ENCODE measurements at places on chromosomes 4 and X.

- DNase-seq: peak; percentile 39
These were observed 115.2 kb upstream of the LNX1 start for GRCh38 chr4:53706422-53707032.

DNA sequence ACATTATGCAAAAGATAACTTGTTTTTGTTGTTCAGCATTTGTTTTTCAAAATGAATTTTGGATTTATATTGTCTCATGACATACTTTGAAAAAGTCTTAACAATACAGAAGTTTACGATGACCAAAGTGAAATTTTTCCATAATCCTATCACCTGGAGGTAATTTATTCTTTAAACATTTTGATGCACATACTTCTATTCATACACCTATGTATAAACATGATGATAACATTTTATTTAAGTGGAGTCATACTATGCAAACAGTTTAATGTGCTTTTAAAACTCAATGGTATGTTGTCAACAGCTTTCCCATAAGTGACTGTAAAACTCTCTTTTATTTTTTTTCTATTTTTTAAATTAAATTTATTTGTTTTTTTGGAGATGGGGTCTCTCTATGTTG, 65.0 kb downstream of the STAG2 start:
- DNase-seq: no peak

GRCh38 chrX:15674514-15674840, 9.9 kb upstream of the CLTRN start:
- no peak for DNase-seq

GRCh38 chrX:47311932-47312774, 58.2 kb upstream of the ZNF157 start:
- peak; percentile 44 for DNase-seq

- DNase-seq: no peak
These were observed 8.0 kb downstream of the GASK1B start for GRCh38 chr4:158164768-158165213.

DNA sequence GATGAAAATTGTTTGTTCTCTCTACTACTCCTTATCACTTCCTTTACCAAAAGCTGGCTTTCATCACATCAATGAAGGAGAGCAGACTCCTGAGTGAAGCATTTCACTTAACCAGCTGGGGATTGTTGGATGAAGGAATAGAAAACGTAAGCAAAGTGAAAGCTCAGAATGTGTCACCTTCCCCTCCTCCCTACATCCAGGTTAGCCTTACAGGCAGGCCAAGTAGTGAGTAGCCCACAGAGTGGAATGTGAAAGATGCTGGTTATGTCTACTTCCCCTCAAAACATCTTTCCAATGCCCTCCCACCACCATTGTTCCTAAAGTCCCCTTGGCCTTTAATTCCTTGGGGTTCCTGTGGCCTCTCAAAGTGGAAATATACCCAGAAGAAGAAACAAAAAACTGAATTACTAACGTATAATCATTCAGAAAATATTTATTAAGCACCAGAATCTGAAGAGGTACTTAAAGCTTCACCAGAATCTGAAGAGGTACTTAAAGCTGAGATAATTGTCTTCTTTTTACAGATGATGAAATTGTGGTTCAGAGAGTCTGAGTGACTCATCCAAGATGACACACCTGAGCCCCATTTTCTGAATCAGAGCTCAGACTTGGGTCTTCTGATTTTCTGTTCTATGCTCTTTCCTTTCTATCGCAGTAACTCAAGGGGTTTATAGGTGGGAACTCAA, 6.5 kb downstream of the P2RY4 start:
- DNase-seq: no peak

DNA sequence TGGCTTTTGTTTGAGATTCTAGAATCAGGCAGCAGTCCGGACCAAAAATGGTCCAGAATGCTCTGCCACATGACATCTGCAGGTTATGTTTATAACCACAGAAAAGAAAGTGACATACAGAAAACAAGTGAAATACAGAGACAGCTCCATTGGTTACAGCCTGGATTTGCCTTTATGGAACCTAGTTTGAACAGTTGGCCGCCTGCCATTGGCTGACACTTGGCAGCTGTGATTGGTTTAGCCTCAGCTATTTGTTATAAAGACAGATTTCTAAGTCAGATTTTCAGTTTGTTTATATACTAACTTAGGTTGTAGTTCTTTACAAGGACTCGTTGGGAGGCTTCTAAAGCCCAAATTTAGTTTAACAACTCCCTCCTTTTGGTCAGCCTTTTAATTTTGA, 40.8 kb upstream of the IL9R start:
- DNase-seq: no peak

GRCh38 chrX:31854716-31855115, 782.9 kb upstream of the FTHL17 start:
- DNase-seq: no peak

DNA sequence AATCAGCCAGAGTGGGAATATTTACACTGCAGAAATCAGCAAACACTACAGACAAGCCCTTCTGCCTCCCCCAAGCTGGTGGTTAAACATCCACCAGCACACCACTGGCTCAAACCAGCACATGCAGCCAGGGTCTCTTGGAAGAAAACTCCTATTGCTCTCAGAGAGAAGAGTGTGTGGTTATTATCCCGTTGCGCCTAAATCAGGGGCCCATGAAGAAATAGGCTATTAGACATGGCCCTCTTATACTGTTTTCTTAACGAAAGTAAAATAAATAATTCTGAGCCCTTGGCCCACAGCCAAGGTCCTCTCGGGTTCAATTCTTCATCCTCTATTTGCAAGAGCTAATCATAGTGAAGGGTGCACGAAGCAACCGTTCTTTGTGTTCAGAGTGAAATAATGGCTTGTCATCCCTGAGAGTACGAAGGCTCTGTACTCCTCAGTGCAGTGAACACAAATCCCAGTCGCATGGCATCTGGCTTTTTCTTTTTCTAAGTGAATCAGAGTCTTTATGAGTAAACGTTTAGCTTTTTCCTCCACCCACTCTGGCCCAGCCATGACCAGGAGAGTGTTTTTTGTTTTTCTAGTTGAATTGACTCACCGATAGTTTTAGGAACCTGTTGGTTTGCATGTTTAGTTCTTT, 33.4 kb upstream of the RBM47 start:
- DNase-seq: peak; percentile 39

DNA sequence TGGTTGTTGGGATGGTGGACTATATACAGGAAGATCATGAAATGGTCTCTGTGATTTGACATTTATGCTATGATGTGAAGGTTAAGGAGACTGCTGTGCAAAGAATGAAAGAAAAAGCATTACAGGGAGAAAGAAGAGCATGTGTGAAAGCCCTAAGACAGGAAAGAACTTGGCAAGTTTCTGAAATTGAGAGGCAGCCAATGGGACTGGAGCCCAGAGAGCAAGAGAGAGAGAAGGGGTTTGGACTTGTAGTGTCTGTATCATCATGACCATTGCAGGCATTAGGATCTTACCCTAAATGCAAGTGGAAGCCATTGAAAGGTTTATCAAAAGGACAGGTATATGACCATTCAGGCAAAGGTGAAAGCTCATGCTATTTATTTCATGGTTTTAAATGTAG, 147.1 kb downstream of the NAA11 start:
- no peak for DNase-seq

GRCh38 chrX:153303276-153304262, 18.0 kb downstream of the PNMA6F start:
- no peak for DNase-seq

Data from right kidney (tissue), 9 donors.